GM18507 (cell line): ENCODE measurements at places on chromosomes 12 and 14.

DNA sequence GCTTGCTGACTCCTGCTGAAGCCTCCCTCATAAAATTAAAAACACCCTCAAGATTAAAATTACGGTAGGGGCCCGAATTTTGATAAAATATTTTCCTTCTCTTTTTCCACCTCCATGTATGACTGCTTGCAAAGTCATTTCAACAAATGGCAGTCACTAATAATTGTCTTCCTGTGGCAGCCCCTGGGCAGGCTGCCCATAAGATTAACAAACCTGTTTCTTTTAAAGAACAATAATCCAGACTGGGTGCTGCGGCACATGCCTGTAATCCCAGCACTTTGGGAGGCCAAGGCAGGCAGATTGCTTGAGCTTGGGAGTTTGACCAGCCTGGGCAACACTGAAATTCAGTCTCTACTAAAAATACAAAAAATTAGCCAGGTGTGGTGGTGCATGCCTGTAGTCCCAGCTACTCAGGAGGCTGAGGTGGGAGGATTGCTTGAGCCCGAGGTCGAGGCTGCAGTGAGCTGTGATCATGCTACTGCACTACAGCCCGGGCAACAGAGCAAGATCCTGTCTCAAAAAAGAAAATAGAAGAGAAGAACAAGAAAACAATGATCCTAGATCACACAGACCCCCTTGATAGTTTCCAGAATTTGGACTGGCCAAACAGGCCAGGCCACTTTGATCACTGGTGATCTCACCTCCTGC lies 8.7 kb downstream of the SAV1 start:
- no peak for DNase-seq

GRCh38 chr12:72077111-72077820 lies 138.6 kb downstream of the TPH2 start:
- no peak for DNase-seq

GRCh38 chr12:69931569-69931968 lies 106.5 kb downstream of the MYRFL start:
- DNase-seq = no peak

DNA sequence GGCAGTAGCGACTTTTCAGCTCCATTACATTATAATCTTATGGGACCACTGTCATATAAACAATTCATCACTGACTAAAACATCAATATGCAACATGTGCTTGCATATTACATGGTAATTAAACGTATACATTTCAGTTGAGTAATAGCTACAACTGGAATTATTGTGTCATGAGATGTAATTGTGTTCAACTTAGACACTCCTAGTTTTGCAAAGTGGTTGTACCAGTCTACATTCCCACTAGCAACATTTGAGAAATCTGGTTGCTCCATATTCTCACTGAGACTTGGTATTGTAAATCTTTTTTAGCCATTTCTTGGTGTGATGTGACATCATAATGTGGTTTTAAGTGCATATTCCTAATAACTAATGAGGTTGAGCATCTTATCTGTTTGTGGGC lies 90.0 kb downstream of the CAPZA3 start:
- no peak for DNase-seq

DNA sequence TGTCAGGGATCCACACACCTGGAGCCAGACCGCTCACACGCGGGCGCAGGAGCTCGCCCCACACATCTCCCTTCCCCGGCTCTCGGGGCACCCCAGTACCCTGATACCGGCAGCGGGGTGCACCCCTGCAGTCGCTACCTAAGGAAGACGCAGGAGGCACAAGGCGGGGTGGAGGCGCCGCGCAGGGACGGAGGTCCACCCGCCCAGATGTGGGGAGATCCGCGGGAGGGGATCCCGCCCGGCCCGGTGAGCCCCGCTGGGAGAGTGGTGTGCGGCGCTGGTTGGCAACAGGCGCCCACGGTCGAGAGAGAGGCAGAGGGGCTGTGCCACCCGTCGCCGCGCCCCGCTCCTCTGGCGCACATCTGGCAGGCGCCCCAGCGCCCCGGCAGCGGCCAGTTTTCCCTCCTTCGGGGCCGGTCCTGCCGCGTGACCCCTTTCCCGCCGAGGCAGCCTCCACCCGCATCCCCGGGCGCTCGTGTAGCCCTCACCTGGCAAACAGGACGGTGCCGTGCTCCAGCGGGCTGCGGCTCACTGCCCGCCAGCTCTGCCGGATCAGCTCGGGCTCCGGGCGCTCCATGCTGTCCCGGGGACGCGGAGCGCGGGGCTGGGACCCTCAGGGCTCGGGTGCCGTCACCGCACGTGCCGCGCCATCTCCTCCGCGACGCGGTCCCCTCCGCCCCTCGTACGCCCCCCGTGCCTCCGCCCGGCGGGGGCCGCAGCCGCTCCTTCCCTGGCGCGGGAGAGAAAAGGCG lies 469 bp downstream of the NGB start:
- no peak for DNase-seq

GRCh38 chr12:12128670-12129069 lies 57.9 kb downstream of the BCL2L14 start:
- DNase-seq = no peak

DNA sequence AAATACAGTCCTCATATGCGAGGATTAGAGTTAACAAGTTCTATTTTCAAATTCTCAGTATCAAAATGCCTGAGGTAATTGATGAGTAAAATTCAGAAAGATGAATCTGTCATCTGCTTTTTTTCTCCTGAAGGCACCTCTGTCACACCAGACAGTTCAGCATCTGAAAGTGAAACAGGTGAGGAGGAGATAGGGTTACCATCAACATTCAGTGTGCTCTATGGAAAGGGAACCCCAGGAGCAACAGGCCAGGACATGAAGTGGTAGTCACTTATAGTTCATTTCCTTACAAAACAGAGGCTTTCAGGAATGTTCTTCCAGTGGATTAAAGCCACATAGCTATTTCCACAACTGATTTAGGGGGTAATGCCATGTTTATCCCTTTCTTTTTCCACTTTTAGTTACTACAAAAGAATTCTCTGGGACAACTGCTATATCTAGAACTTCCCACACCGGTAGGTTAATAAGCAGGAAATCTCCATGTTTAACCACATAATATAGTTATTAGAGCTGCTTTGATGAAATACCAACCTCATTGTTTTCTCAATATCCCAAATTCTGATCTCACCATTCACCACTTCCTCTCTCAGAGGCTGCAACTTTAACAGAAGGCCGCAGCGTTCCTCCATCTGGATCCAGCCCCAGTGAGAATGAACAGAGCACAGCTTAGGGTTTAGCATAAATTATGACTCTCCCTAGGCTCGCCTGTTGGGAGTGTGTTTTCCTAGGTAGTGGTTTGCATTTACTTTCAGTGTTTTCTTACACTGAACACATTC lies 177.0 kb upstream of the CNTN1 start:
- DNase-seq = no peak

GRCh38 chr12:79938843-79939242 lies 3.9 kb upstream of the PPP1R12A start:
- no peak for DNase-seq

DNA sequence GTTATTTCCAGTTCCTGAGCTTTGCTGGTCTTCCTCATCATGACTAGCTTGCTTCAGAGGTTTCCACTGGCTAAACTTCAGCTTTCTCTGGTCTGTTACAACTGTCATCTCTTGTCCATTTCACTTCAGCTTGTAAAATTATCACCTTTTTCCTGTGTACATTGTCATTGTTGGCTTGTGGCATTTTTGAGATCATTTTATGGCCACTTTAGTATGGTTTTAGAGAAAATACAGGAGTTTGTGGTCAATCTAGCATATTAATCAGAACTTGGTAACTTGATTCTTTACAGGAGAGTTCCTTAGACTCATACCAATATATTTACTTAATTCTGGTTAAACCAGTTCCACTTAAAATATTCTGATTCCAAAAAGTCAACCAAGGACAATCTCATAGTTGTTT lies 235.9 kb upstream of the KITLG start:
- DNase-seq = no peak

GRCh38 chr14:93464271-93464670 lies 33.5 kb downstream of the UNC79 start:
- no peak for DNase-seq

GRCh38 chr14:92135269-92135668 lies 13.5 kb downstream of the CPSF2 start:
- no peak for DNase-seq

DNA sequence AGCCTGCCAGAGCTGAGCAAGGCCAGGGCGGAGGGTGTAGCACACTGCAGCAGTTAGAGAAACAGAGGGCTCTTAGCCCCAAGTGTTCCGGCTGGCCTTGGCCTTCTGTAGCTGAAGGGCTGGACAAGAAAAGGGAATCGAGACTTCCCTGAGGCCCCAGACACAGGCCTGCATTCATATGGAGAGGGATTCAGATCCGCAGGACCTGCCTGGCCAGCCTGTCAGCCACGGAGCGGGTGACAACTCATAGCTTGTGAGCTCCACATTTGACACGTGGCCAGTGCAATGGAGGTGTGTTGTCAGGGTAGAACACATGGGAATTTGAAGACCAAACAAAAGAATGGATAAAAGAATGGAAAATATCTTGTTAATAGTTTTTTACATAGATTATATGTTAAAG lies 182.2 kb upstream of the GSC start:
- no peak for DNase-seq

GRCh38 chr12:114408886-114409851 lies 3.2 kb upstream of the TBX5 start:
- no peak for DNase-seq

GRCh38 chr12:108722463-108722862 lies 8.9 kb downstream of the CORO1C start:
- no peak for DNase-seq

- DNase-seq = no peak
These were observed 302.0 kb upstream of the SYT1 start for GRCh38 chr12:78562368-78563205.

GRCh38 chr14:66483322-66483721 lies 2.8 kb upstream of the CCDC196 start:
- DNase-seq = no peak

GRCh38 chr14:55142466-55142865 lies 13.4 kb downstream of the LGALS3 start:
- DNase-seq = no peak

- no peak for DNase-seq
These were observed 34.9 kb downstream of the HCAR2 start for GRCh38 chr12:122668268-122668667.

DNA sequence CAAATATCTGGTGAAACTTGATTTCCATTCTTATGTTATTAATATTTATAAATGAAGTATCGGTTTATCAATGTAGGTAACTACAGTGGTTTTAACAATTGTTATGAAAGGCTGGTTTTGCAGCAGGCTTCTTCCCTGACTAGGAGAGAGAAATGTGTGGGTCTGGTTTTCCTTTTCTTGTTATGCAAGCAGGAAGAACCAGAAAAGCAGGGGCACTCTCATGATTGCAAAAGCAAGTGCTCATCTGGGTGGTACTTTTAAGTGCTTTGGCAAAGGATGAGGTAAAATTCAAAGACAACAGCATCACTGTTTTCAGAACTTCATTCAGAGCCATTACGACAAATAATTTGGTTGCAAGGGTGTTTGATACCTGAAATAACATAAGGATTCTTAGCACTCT lies 105.6 kb downstream of the PTPRO start:
- DNase-seq = no peak

GRCh38 chr12:130879781-130880389 lies 8.0 kb downstream of the RAN start:
- DNase-seq = no peak

GRCh38 chr14:92558319-92558718 lies 44.7 kb downstream of the RIN3 start:
- no peak for DNase-seq

GRCh38 chr12:47269916-47270315 lies 190.2 kb upstream of the AMIGO2 start:
- DNase-seq = no peak

DNA sequence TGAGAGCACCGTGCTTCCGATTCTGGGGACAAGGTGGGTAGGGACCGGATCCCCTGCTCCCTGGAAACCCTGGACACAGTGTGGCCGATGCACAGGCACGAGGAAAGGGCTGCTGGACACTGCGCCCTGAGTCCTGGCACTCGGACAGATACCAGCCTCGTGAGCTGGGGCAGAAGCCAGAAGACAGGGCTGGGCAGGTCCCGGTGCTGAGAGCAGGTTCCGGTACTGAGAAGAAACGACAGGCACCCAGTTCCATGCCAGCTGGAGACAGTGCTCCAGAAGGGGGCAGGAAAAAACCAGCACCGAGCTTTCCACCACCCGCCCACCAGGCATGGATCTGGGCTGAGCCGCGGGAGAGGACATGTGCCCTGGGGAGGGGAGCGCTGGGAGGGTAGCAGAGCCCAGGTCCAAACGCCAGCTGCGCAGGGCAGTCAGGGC lies 6.5 kb downstream of the XRCC3 start:
- no peak for DNase-seq

DNA sequence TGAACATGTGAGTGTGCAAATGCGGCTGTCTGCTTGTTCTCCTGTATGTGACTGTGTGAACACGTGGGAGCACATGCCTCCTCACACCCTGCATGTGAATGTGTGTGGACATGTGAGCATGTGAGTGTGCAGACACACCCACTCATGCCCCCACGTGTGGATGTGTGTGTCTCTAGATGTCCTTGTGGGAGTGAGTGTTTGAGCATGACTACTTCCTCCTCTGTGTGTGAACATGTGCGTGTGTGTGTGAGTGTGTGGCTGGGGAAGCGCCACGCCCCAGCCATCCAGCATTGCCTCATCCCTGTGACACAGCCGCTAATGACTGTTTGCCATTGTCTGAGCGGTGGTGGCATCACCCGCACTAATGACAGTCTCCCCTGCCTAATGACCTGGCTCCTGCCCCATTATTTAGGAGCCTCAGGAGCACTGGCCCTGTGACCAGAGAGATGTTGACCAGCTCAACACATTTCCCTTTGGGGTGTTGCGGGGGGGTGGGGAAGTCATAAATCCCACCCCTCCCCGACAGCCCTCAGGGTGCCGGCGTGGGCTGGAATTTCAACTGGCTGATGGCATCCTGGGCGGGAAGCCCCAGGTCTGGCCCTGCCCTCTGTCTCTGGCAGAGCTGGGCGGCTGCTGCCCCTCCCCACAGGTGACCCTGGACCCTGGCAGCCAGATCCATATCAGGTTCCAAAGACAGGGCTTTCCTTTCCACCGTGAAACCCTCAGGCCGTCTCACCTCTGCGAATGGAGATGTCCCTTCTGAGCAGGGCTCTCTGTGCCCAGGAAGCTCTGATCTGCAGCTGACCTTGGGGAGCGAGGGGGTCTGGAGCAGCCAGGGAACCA lies 11.5 kb upstream of the KRT80 start:
- no peak for DNase-seq

DNA sequence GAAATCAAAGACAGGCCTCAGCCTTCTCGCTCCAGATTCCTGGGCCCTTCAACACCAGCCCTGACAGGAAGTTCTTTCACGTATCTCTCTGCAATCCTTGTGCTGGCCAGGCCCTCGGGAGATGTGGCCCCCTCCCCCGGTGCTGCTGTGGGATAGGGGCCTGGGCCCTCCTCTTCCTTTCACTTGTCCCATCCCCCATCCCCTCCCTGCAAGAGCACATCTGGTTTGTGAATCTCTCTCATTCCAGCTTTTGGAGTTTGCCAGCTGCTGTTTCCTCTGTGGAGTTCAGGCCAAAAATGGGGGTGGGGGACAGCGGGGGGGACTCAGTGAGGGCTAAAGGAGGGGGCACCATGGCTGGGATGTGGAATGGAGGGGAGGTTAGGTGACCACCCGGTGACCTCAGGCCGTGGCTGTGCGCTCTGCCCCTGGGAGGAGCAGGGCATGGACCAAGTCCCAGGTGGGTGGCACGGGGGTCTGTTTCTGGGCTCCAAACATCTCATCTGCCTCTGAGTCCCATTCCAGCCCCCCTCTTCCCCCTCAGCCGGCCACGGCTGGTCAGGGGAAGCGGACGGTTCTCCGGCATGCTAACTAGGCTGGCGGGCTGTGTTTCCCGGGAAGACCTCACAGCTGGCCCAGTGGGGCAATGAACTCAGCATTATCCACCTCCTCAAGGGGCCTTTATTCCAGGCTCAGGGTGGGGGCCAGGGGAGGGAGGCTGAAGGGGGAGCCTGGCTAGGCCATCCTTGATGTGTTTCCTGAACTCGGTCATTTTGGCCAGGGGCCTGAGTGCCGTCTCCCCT lies 7.4 kb downstream of the LRP1 start:
- DNase-seq = no peak
